Transverse colon (tissue), 4 donors: ENCODE measurements at places on chromosomes 16 and 17. TPM values are rescaled to one million over a fixed set of nuclear protein-coding genes. Genes with fewer than 3 reads are reported as not detected.

TERB1 gene
- not detected for total RNA-seq

FSCN2 gene
- total RNA-seq = 6.4 TPM

ZFP3 gene
- total RNA-seq = 6.0 TPM

DHRS7C gene
- not detected for total RNA-seq

SPOP gene
- total RNA-seq = 75.6 TPM

FOXN1 gene
- total RNA-seq = not detected
